ENCODE measurements at places on chromosomes 7 and 10. TPM values are rescaled to one million over a fixed set of nuclear protein-coding genes. Genes with fewer than 3 reads are reported as not detected.

- DNase-seq = no peak
Observed at GRCh38 chr10:13877154-13877909, 290.6 kb downstream of the PRPF18 start.

GRCh38 chr10:26978519-26978918, 117.8 kb upstream of the ABI1 start:
- no peak for DNase-seq

DNA sequence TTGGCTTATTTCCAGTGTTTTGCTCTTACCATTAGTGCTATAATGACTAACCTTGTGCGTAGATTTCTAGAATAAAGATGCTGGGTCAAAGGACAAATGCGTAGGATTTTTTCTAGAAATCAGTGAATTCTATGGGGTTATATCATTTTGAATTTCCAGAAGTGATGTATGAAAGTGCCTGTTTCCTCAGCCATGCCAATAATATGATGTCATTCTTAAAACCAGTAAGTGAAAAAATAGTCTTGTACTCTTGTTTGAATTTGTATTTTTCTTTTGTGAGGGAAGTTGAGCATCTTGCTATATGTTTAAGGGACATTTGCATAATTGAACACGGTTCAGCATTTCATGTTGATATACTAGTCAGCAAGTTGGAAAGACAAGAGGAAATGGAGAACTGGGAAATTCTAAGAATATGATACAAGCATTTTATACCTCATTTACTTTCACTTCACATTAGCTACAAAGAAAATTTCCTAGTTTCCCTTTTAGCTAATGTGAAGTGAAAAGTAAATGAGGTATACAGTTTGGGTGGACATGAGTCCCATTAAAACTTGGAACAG, 3.8 kb upstream of the DNAH11 start:
- no peak for DNase-seq

DNA sequence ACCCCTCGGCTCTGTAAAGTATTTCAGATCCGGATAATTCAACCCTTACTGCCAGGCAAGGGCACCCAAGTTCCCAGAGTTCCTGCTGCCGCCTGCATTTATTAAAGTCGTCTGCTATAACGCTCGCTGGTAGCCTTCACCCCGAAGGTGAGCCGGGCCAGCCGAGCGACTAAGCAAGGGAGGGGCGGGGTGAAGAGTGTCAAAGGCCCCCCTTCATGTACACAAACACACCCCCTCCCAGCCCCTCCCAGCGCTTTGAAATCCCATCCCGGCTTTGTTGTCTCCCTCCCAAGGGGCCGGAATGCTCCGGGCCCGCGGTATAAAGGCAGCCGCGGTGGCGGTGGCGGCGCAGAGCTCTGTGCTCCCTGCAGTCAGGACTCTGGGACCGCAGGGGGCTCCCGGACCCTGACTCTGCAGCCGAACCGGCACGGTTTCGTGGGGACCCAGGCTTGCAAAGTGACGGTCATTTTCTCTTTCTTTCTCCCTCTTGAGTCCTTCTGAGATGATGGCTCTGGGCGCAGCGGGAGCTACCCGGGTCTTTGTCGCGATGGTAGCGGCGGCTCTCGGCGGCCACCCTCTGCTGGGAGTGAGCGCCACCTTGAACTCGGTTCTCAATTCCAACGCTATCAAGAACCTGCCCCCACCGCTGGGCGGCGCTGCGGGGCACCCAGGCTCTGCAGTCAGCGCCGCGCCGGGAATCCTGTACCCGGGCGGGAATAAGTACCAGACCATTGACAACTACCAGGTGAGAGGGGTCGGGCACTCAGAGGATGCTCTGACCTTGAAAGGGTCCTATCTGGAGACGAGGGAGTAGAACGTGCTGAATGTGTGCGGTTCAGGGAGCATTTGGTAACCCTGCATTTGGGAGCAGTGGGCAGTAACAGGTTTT, at the start of gene DKK1:
Gene DKK1 (plus strand): TSS at position 349 of the 889 bp plus-strand sequence. CDS start 154 bp downstream, at position 503.
- DNase-seq = peak; percentile 46

- no peak for DNase-seq
Observed at GRCh38 chr7:73613954-73614735, 10.2 kb downstream of the MLXIPL start.

- DNase-seq = no peak
Observed at GRCh38 chr7:155774947-155775346, 37.3 kb downstream of the SHH start.

DNA sequence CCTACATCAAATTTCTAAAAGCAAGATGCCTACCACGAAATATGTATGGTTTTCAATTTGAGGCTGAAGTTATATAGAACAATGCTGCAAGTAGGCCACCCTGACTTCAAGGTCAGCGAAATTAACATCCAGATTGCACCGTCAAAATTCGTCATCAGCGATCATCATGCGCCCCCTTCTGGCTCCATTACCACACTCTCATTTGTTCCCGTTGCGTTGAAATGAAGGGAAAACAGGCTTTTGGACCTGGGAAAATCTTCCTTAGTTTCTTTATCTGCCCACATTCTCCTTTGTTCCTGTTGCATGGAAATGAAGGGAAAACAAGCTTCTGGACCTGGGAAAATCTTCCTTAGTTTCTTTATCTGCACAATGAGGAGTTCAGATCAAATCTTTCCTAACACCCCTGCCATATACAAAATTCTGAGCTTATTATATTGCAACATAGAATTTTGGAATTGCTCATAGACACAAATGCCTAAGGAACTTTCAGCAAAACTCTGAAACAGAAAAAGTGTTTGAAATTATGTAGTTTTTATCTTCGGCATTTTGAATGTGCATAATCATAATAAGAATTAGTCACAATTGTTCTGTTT, 98.2 kb upstream of the PRKCQ start:
- DNase-seq = peak; percentile 80

DNA sequence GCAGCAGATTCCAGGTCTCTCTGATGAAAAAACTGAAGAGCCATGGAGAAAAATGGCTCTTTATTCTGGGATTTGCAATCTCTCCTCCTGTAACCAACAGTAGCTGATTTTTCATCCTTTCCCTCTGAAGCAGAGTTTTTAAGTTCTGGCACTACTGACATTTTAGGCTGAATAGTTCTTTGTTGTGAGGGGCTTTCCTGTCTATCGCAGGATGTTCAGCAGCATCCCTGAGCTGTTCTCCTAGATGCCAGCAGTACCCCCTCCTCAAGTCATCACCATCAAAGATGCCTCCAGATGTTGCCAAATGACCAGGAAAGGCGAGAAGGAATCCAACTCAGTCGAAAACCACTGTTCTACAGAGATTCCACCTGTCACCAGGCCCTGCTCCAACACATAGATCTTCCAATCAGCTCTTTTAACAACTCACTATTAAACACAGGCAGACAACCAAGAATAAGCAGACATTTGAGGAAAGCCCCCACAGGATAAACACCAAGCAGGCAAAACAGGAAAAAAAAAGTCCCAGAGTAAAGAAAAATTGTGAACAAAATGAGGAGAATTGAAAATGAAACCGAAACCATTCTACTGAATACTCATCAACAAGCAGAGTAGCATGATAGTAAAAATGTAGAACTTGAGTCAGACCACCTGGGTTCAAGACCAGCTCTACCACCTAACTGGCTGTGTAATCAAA, 124.8 kb downstream of the MPP7 start:
- peak; percentile 35 for DNase-seq

DNA sequence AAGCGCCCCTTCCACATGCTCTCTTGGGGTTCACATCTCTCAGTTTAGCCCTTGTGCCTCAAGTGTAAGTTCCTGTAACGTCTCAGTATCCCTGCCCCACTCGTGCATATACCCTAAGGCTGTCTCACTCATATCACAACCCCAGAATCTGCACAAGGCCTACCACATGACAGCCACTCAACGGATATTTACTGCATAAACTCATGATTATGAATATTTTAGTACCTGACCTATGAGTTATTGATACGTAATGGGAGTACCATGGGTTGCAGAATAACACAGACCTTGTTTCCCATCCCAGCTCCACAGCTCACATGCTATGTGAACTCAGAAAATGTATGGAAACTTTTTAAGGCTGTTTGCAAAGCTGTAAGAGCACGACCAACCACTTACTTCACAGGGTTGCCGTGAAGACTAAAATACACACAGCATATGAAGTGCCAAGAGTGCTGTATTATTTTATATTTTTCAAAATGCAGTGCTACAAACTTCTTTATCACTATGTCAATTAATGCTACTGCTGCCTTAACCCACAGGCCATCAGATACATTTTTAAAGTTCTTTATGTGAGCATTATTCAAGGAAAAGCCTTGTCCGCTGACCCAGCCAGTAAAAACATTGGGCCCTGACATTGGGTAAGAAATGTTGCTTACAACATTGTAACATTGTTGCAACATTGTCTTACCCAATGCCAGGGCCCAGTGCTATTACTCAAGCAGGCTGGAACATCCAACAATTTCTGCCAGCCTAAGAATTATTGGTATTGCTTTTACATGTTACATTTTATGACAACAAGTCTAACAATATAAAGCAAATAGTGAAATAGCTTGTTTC, 97.2 kb downstream of the JAZF1 start:
- DNase-seq = no peak

- DNase-seq = no peak
Observed at GRCh38 chr7:149229526-149229925, 9.9 kb upstream of the ZNF212 start.

GRCh38 chr7:55250313-55250712, 114.8 kb upstream of the LANCL2 start:
- no peak for DNase-seq

DNA sequence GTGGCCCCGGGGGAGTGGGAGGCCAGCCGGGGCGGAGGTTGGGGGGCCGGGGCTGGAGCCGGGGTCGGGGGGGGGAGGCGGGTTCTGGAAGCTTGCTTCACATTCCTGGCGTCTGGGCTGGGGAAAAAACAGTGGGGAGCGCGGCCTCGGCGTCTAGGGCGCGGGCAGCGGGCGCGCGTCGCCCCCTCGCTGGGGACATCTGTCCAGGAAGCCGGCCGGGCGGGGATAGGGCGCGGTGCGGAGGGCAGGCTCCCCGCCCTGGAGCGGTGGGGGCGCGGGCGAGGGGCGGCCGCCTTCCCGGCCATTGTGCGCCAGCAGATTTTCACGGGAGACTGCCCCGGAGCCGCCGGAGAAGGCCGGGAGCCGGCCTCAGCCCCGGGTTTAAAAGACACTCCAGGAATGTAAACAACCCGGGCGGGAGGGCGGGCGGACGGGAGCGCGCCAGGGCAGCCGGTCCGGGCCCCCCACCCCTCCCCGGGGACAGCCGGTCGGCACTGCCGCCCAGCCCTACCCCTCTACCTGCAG, 1.4 kb downstream of the ZMIZ1 start:
- no peak for DNase-seq

DNA sequence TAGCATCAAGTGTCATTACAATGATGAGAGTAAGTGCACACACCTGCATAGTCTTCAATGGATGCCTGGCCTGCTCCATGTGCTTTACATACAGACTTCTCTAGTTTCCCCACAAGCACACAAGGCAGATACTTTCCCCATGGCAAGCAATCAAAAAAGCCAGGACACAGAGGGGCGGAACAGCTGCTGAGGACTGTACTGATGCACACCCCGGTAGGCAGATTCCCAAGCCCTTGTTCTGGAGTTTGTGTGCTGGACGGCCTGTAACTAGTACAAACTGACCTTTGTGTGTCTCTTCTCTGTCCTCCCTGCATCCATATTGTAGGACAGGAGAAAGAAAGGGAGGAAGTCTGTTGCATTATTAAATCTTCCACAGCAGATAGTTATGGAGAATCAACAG, 25.8 kb downstream of the UBE2D4 start:
- no peak for DNase-seq

- peak; percentile 57 for DNase-seq
Observed at GRCh38 chr10:21732067-21732772, 198.2 kb downstream of the MLLT10 start.

DNA sequence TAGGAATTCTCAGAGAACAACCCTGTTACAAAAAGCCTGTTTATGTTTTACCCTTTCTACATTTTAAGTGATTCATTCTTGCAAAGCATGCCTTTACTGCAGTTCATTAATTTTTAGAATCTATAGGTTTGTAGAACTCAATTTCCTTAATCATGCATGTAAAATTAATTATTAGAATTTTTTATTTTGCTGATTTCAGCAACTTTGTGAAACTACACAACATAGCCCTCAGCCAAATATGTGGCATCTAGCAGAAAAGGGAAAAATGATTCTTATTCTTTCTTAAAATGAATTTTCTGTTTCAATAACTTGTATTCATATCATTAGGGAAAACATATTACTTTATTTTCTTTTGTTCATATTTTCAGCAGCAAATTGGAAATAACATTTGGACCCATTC, 392.9 kb upstream of the PFKP start:
- no peak for DNase-seq

- peak; percentile 45 for DNase-seq
Observed at GRCh38 chr7:2559283-2559950, 638 bp downstream of the IQCE start.

GRCh38 chr7:108456845-108457540, 757 bp upstream of the NRCAM start:
- peak; percentile 45 for DNase-seq

DNA sequence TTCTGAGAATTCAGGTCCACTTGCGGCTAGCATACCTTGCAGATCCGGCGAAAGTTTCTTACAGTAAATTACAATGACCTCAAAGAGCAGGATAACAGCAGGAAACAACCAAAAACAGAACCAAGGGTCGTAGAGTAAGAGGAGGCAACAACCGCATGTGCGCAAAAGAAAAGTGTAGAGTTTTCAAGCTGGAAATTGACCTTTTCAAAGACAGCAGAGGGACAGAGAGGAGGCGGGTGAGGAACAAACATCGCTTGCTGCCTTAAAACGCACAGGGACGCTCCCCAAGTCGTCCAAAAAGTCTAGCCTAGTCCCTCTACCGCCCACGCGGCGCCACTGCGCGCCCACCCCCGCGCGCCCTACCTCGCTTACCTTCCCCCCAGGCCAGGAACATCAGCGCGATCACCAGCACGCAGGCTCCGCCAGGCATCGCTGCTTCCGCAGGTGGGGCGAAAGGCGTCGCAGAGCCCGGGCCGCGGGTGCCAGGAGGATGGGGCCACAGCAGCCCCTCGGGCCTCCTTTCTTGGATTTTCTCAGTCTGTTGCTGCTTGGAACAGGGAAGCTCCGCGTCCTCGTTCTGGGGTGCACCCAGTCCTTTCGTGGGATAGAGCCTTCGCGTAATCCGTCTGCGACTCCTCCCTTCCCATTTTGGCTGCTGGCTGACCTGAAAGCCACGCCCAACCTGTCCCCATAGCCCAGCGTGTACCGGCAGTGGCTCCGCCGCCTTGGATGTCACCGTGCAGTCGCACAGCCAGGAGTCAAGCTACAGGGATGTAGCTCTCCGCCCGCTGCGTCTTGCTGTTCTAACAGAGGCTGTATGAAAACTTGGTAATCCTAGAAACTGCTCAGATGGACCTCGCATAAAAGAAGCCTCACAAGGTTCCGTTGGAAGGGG, at the start of gene VWDE:
Gene VWDE (minus strand): TSS at position 579 of the 895 bp plus-strand sequence. CDS start 149 bp downstream, at position 430.
- peak; percentile 79 for DNase-seq

Gene GSTK1
- total RNA-seq = 163 TPM

Gene SFRP5
- total RNA-seq = 0.74 TPM

Gene PILRA
- 6.6 TPM for total RNA-seq

Gene NPFFR1
- total RNA-seq = not detected

Gene SEMA3E
- not detected for total RNA-seq

Gene CRHR2
- not detected for total RNA-seq

Gene MYH16
- total RNA-seq = not detected

Gene GNAT3
- total RNA-seq = not detected

Gene TMEM236
- 0.11 TPM for total RNA-seq

Gene ACHE
- not detected for total RNA-seq

Gene CPN1
- total RNA-seq = not detected

Gene IFIT1B
- total RNA-seq = not detected

Gene CEP41
- total RNA-seq = 28.0 TPM

Gene PNLIPRP2
- not detected for total RNA-seq

Gene NUTM2E
- not detected for total RNA-seq

Gene SAMD8
- 21.9 TPM for total RNA-seq

Gene HOXA2
- total RNA-seq = not detected
